ENCODE measurements at places on chromosomes 4 and X.
A peak's percentile ranks its signal among the peaks of the same experiment; 100 is the strongest.

- no peak for DNase-seq
Measured at GRCh38 chr4:6665320-6665654, 24.8 kb downstream of the MRFAP1 start.

- DNase-seq = peak; percentile 50
Measured at GRCh38 chr4:184100297-184100885, 117.3 kb downstream of the ENPP6 start.

- no peak for DNase-seq
Measured at GRCh38 chr4:1538941-1539772, 132.9 kb upstream of the NKX1-1 start.

DNA sequence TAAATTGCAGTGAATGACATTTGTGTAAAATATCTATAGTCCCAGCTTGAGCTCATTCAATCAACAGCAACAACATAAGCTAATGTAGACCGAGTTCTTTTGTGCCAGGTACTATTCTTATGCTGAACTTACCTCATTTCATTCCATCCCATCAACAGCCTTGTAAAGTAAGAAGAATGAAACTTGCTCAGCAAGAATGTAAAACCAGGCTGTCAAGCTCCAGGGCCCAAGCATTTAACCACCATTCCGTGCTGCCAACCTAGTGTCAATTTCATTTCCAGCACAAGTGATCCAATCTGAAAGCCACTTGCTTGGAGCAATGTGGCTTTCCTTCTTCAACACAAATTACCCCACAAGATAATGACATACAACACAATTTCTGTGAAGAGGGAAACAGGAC is 36.6 kb downstream of the RASSF6 start:
- DNase-seq = no peak

DNA sequence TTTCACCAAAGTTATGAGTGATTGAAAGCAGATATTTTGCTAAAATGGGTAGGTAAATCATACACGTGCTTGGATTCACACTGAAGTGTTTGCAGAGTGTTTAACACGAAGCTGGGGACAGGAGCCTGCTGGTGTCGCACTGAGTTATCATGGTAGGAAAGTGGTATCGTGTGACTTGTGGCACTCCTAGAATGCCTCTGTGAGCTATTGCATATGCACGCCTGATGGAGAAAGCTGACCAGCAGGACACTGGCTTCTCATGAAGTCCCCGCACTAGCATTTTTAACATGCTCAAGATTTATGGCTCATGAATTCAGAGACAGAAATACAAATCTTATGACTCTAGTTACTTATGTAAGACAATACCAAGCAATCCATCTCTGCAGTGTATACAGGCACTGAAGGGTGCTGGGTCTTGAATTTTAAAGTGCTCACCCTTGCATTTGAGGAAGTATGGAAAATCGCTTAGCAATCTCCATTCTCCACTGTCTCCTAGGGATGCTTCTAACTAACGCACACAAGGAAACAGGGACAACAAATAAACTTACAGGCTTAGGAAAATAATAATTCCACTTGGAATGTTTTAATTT is 19.8 kb downstream of the VCX3B start:
- no peak for DNase-seq

DNA sequence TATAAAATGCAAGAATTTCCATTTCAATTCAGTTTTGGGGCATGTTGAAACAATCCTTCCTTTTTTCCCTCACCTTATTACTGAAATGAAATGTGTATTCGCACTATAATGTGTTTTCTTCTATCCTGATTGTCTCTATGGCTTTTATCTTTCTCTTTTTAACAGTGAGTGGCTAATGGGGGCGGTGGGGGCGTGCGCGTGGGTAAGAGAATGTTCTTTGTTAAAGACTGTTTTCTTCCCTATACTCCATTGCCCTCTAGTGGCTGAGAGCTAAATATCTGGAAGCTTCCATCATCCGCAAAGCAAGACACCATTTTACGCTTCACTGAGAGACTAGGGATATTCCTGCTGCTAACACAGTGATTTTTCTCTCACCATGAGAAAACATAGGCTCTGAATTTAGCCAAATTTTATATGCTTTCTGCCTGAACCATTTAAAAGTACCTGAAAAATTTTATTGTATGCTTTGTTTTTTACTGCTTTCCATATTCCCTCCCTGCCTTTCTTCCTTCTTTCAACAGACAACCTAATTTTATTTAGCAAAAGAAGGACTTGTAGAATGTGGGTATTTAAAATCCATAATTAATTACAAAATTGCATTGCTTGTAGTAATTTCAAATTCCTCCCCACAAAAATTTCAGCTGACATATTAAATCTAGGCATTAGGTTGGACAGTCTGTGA is 194.0 kb downstream of the GASK1B start:
- DNase-seq = peak; percentile 55

DNA sequence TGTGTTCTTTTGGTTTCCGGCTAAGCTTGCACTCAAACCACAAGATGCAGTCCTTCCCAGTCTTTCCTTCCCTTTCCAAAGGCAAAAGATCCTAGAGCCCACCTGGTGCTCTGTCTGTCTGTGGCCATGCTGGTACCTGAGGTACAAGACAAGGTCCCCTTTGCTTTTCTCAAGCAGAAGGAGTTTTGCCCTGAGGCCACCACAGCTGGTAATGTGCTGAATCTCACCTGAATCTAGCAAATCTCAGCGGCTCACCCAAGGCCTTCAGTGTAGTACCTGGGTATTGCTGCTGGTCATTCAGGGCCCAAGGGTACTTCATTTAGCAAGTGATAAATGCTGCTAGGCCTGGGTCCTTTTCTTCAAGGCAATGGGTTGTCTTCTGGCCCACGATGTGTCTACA is 20.5 kb upstream of the KLF8 start:
- DNase-seq = no peak

DNA sequence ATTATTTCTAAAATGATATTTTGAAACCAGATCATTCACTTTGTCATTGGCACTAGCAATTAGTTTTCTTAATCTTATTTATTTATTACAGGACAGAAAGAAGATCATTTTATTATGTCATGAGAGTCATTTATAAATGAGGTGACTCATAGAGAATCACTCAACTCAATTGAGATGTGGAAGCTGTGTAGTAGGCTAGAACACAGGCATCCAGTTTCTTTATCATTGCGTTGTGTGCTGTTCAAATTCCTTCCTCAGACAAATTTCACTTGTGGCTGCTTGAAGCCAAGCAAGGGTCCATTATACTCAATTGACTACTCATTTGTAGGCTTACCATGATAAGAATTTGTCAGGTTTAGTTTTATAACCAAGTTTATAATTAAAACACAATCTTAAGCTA is 87.6 kb downstream of the MRPL1 start:
- DNase-seq = no peak

DNA sequence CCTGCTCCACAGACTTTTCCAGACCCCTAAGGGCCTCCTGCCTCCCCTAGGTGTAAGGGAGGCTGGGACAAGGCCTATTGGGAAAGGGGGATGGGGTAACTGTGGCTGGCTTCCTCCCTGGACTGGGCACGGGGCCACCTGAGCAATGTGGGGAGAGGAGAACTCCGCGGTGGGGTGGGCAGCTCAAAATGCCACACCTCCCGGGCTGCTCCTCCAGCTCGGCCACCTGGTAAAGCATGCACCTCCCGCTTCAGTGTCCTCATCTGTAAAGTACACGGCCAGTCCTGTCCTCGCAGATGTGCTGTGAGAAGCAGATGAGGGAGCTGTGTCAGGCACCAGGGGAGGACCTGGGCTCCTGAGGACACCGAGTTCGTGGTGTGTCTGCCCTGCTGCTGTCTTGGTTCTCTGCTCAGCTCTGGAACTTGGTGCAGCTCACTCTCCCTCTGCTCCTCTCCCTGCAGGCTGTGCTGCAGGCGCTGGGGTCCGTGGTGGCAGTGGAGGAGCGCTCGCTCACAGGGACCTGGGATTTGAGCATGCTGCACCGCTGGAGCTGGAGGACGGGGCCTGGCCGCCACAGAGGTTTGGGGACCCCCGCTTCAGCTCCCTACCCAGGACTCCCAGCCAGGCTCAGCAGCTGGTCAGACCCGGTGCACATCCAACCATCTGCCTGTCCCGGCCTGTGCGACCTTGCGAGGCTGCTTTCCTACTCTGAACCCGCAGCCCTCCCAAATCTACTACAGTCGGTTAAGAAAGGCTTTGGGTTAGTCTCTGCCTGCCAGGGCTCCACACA is 20.8 kb upstream of the MRFAP1 start:
- DNase-seq = no peak

- peak; percentile 53 for DNase-seq
Measured at GRCh38 chr4:128516301-128516969, 228.8 kb upstream of the PGRMC2 start.

GRCh38 chr4:93183576-93183975 is 645.0 kb upstream of the ATOH1 start:
- no peak for DNase-seq

- no peak for DNase-seq
Measured at GRCh38 chr4:122360754-122361153, 18.1 kb upstream of the ADAD1 start.

DNA sequence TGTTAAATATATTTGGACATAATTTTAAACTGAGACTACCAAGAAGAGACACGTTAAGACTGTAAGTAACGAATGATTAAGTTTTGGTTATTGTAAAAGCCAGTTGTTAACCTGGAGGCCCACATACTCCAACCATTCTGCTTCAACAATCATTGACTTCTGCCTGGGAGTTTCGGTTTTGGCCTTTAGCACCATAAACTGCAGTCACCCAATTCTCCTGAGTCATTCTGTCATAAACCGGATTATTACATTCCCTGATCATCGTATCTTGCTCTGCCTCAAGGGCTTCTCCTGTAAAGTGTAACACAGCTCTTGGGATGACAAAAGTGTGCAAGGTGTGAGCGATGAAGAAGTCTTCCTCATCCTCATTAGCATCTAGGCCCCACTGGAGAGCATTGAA is 46.9 kb upstream of the PABPC1L2A start:
- no peak for DNase-seq

DNA sequence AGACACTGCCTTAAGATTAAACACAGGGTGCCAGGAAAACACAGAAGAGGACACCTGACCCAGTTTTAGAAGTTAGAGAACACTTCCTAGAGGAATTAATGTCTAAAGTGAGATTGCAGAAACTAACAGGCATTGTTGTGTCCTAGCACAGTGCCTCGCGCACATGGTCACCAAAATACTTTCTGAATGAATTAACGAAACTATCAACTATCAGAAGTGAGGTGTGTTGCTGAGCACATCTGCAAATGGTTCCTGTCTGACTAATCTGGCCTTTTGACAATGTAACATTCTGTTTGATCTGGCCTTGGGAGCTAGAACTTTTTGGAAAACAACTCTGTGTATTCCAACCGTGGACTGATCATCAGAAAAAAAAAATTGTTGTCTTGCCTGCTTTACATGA is 556.8 kb upstream of the LCORL start:
- DNase-seq = no peak

- DNase-seq = no peak
Measured at GRCh38 chrX:106862972-106863688, 40.0 kb downstream of the RIPPLY1 start.

DNA sequence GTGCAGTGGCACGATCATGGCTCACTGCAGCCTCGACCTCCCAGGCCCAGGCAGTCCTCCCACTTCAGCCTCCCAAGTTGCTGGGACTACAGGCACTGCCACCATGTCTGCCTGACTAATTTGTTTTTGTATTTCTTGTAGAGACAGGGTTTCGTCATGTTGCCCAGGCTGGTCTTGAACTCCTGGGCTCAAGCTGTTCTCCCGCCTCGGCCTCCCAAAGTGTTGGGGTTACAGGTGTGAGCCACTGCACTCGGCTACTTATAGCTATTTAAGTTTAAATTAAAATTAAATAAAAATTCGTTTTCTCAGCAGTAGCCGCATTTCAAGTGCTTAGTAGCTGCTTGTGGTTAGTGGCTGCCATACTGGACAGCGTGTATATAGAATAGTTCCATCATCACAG is 3.5 kb downstream of the SMAD1 start:
- no peak for DNase-seq

DNA sequence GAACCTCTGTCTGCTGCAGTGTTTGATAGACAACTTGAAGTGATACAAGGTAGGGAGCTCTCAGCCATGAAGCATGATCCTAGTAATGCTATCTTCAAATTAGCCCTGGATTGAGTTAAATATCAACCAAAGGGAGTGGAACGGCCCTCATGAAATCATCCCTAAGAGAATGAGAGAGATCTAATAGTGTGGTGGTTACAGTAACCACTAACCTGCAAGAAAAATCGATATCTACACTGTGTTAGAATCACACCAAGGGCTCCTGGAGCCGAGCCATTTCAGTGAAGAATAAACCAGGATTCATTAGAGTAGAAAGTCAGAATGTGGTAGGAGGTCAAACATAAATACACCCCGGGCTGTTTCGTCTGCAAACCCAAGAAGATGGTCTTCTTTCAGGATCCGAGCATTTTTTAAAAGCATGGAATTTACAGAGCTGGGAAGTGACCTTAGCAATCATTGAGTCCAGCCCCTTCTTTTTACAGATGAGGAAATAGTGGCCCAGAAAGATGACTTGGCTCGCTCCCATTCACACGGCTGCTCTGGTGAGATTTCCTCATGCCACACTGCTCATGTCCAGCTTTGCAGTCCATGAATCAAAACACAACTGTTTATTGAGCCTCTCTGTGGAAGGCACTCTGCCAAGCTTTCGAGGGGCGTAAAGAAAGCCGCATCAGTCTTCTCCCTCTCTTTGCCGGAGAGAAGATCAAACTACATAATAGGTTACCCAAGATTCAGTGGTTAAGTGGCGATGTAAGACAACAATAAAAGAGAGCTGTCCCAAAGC is 5.5 kb upstream of the DCTD start:
- no peak for DNase-seq

DNA sequence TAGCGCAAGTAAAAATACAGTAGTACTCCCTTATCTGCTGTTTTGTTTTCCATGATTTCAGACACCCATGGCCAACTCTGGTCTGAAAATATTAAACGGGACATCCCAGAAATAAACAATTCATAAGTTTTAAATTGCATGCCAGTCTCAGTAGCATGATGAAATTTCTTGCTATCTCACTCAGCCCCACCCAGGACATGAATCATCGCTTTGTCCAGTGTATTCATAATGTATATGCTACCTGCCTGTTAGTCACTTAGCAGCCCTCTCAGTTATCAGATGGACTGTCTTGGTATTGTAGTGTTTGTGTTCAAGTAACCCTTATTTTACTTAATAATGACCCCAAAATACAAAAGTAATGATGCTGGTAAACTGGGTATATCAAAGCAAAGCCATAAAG is 158.2 kb upstream of the DDIT4L start:
- no peak for DNase-seq

GRCh38 chr4:185404031-185404430 is 7.4 kb downstream of the ANKRD37 start:
- DNase-seq = no peak

DNA sequence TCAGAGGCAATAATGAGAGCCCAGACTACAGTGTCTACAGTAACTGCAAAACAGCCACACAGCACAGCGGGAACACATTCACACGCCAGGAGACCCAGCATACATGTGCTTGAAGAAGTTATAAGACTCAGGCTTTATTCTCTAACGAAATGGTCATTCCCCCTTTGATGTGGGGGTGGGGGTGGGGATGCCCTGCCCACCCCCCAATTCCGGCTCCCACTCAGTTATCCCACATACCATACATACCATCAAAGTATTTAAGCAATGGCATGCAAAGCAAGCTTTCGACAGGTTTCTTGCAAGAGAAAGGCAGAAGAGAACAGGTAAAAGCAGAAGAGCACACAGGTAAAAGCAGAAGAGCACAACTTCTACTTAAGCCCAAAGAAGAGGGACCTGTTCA is 3.6 kb downstream of the MECP2 start:
- DNase-seq = no peak

- no peak for DNase-seq
Measured at GRCh38 chr4:153111426-153112040, 92.7 kb upstream of the TRIM2 start.
